ENCODE measurements at places on chromosomes 2 and 18. TPM values are rescaled to one million over a fixed set of nuclear protein-coding genes. Genes with fewer than 3 reads are reported as not detected.

The ITPRIPL1 gene
- polyA plus RNA-seq = 3.9 TPM

The FAHD2B gene
- polyA plus RNA-seq = 4.8 TPM

The LDLRAD4 gene
- polyA plus RNA-seq = 9.8 TPM

The LYG2 gene
- not detected for polyA plus RNA-seq

The MXD1 gene
- polyA plus RNA-seq = 10.7 TPM

The CACNB4 gene
- polyA plus RNA-seq = not detected

The CCDC74A gene
- polyA plus RNA-seq = not detected

DNA sequence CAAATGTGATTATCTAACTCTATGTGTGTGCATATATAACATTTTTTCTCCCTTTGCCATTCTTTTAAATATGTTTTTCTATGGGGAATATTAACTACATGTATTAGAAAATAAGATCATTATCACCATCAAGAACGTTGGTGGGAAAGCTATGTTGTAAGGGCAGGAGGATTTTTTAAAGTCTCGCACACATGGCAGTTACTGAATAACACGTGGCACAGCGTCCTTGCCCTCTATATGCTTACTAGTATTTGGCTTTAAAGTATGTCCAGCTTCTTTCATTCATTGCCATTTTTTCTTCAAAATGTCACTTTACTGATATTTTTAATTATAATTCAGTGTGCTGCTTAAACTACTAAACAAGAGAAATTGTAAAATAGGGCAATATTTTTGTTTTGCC lies 944.3 kb downstream of the SOCS6 start:
- no peaks in the 10 kb centered on the region for H3K36me3 ChIP-seq
- no peaks in the 10 kb centered on the region for H3K4me1 ChIP-seq
- no peaks in the 10 kb centered on the region for H3K27me3 ChIP-seq
- no peak for DNase-seq
- no peak overlapping the region for H3K4me3 ChIP-seq

GRCh38 chr2:13652531-13653313 lies 936.0 kb downstream of the TRIB2 start:
- no peak overlapping the region for H3K27ac ChIP-seq
- H3K36me3 ChIP-seq = no peaks in the 10 kb centered on the region
- H3K4me1 ChIP-seq = no peaks in the 10 kb centered on the region

DNA sequence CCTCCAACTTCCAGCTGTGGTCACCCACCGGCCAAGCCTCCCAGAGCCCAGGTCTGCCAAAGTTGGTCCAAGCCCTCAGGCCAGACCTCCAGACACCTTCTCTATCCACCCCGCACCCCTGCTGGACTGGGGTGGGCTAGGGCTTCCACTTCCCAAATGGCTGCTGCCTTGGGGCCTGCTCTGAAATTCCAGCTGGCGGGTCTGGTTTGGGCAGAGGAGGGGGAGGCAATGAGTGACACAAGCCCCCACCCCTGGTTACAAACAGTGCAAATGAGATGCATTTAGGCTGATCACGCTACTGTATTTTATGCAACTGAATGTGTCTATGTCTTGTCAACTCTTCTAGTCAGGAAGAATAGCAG lies 14.6 kb downstream of the POU3F3 start:
- H3K4me3 ChIP-seq = no peak overlapping the region
- DNase-seq = no peak
- peaks cover 29% of the 10 kb centered on the region for H3K4me1 ChIP-seq
- H3K36me3 ChIP-seq = no peaks in the 10 kb centered on the region
- H3K27me3 ChIP-seq = peaks cover 73% of the 10 kb centered on the region

- no peak overlapping the region for H3K27ac ChIP-seq
- no peak overlapping the region for H3K4me3 ChIP-seq
- H3K4me1 ChIP-seq = no peaks in the 10 kb centered on the region
- DNase-seq = no peak
- H3K36me3 ChIP-seq = no peaks in the 10 kb centered on the region
- no peaks in the 10 kb centered on the region for H3K27me3 ChIP-seq
Measured at GRCh38 chr2:83063511-83063910, 1395.6 kb downstream of the SUCLG1 start.

- no peak for DNase-seq
- no peaks in the 10 kb centered on the region for H3K27me3 ChIP-seq
- H3K4me1 ChIP-seq = no peaks in the 10 kb centered on the region
- H3K27ac ChIP-seq = no peak overlapping the region
Measured at GRCh38 chr18:32148185-32148870, 41.5 kb upstream of the MEP1B start.

- no peak for DNase-seq
- no peaks in the 10 kb centered on the region for H3K36me3 ChIP-seq
- peaks cover 7% of the 10 kb centered on the region for H3K27me3 ChIP-seq
- no peak overlapping the region for H3K4me3 ChIP-seq
- no peaks in the 10 kb centered on the region for H3K4me1 ChIP-seq
- no peak overlapping the region for H3K27ac ChIP-seq
Measured at GRCh38 chr18:77635858-77636257, 386.2 kb downstream of the GALR1 start.

DNA sequence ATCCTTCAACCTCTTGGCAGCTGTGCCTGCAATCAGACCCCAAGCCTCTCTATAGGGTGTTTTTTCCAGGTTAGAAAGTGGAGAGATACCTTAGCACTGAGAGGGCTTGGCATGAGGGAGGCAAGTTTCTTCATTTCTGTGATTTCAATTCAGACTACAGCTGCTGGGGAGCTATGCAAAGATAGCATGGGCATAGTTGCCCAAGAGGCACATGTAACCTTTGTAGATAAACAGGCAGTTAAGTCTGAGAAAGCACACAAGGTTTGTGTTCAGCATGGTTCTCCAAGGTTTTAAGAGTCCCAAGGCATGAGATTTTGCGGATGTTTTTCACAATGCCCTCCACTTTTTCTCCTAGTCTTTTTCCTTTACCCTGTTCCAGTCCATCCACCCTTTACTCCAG lies 385.0 kb upstream of the ETAA1 start:
- no peaks in the 10 kb centered on the region for H3K27me3 ChIP-seq
- H3K27ac ChIP-seq = no peak overlapping the region
- H3K4me3 ChIP-seq = no peak overlapping the region
- no peaks in the 10 kb centered on the region for H3K36me3 ChIP-seq
- H3K4me1 ChIP-seq = no peaks in the 10 kb centered on the region
- DNase-seq = no peak

DNA sequence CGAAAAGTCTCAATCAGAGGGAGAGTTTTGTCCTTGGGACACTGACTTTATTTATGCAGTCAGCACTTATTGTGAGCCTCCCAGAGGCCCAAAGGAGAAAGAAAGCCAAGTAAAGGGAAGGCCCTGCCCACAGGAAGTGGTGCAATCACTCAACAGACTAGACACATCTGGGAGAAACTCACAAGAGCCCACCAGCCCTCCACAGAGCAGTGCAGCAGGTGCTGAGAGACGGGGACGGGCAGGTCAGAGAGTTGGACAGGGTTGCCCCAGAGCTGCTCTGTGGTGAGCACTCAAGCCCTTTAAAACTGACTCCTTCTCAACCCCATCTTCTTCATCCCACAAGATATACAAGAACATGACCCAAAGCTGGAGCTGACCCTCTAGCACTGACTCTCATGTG lies 96.0 kb downstream of the TFCP2L1 start:
- H3K4me3 ChIP-seq = no peak overlapping the region
- H3K36me3 ChIP-seq = no peaks in the 10 kb centered on the region
- no peaks in the 10 kb centered on the region for H3K27me3 ChIP-seq
- H3K27ac ChIP-seq = no peak overlapping the region

DNA sequence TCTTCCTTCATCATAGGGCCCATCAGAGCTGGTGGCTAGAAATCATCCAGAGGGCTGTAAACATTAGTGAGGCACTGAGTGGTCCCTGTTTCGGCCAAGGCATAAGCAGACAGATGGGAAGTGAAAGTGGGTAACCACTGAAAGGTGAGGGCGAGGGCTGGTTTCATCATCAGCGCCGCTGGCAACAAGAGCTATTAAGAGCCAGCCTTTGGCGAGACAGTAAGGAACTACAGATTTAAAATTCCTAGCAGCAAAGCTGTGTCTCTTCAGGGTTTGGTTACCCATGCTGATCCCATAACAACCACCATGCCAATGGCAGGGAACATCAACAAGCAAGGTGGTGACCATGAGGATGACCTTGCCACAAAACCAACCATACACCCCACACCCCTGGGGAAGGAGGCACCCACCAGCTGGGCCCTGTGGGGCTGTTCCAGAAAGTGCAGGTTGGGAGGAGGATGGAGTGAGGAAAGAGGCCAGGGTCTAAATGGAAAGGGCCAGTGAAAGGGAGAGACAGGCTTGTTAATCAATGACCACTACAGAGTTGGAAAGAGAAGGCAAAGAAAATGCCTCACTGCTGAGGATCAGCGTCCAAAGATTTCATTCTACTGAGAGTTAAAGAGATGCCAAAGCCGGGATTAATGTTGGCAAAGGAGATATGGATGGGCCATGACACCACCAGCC lies 9.0 kb upstream of the SLC20A1 start:
- no peaks in the 10 kb centered on the region for H3K36me3 ChIP-seq
- no peak for DNase-seq
- H3K27ac ChIP-seq = no peak overlapping the region
- peaks cover 3% of the 10 kb centered on the region for H3K4me1 ChIP-seq
- H3K4me3 ChIP-seq = no peak overlapping the region
- H3K27me3 ChIP-seq = no peaks in the 10 kb centered on the region
